Gastroesophageal sphincter (tissue), 4 donors: ENCODE measurements at places on chromosomes 7 and 10.

DNA sequence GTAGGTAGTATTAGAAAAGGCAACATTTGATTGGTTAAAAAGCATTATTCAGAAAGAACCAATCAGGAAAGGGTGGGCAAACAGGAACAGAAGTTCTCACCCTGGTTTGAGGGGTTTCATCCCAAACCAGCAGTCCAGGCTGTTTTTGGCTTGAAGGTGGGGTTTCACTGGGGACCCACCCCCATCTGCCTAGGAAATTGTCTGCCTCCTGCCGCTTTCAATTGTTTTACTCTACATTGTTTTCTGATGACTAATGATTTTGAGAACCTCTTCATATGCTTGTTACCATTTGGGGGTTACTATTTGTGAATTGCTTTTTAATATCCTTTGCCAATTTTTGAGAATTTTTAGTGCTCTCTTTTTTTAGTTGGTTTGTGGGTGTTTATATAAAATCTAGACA lies 3.3 kb upstream of the PCBD1 start:
- no peak for ATAC-seq

GRCh38 chr7:92758796-92759431 lies 77.5 kb downstream of the CDK6 start:
- ATAC-seq: no peak

- no peak for ATAC-seq
Measured at GRCh38 chr7:87046456-87046855, 13.0 kb downstream of the ELAPOR2 start.

GRCh38 chr10:63132651-63133055 lies 475 bp upstream of the NRBF2 start:
- peak; percentile 1 for ATAC-seq

GRCh38 chr10:88941026-88941425 lies 11.5 kb downstream of the ACTA2 start:
- ATAC-seq: no peak
